ENCODE measurements at places on chromosomes 2 and 18.

DNA sequence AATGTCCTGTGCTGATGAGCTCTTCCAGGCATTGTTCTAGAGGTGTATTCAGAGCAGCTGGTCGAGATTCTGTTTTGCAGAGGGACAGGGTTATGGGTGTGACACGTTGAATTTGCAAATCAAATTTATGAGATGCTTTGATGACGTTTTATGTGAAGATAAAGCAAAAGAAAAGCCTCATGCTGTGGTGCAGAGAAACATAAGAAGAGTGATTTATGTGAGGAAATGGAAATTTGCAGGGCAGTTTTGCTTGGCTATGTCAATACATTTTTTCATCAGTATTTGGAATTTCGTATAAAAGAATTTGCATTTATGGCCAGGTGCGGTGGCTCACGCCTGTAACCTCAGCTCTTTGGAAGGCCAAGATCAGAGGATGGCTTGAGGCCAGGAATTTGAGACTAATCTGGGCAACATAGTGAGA lies 36.4 kb downstream of the TSN start:
- DNase-seq = no peak
- H3K27me3 ChIP-seq = no peaks in the 10 kb centered on the region
- no peaks in the 10 kb centered on the region for H3K36me3 ChIP-seq
- no peaks in the 10 kb centered on the region for H3K4me1 ChIP-seq

- H3K27me3 ChIP-seq = no peaks in the 10 kb centered on the region
- no peak overlapping the region for H3K27ac ChIP-seq
- no peaks in the 10 kb centered on the region for H3K36me3 ChIP-seq
- DNase-seq = no peak
- H3K4me3 ChIP-seq = no peak overlapping the region
- no peaks in the 10 kb centered on the region for H3K4me1 ChIP-seq
Observed at GRCh38 chr18:6921571-6921970, 192.1 kb downstream of the ARHGAP28 start.

GRCh38 chr2:234095301-234095700 lies 44.8 kb downstream of the SPP2 start:
- no peak overlapping the region for H3K27ac ChIP-seq
- H3K4me3 ChIP-seq = no peak overlapping the region
- DNase-seq = no peak
- no peaks in the 10 kb centered on the region for H3K27me3 ChIP-seq
- H3K36me3 ChIP-seq = no peaks in the 10 kb centered on the region

- H3K36me3 ChIP-seq = no peaks in the 10 kb centered on the region
- H3K4me1 ChIP-seq = peaks cover 19% of the 10 kb centered on the region
- no peak for DNase-seq
- no peak overlapping the region for H3K27ac ChIP-seq
Observed at GRCh38 chr2:216369821-216370220, 2.5 kb downstream of the MARCHF4 start.

DNA sequence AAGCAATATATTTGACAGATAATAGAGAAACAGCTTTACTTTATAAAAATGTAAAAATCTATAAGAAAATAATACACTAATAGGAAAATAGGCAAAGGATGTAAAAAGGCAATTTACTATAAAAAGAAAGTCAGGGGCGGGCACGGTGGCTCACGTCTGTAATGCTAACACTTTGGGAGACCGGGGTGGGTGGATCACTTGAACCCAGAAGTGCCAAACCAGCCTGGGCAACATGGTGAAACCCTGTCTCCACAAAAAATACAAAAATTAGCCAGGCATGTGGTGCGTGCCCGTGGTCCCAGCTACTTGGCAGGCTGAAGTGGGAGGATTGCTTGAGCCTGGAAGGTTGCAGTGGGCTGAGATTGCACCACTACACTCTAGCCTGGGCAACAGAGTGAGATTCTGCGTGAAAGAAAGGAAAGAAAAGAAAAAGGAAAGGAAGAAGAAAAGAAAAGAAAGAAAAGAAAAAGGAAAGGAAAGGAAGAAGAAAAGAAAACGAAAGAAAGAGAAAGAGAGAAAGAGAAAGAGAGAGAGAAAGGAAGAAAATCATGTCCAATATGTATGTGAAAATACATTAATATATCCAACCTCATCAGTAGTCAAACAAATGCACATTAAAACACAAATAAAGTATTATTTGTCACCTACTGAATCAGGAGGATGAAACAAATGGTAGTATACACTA lies 65.1 kb downstream of the ADD2 start:
- H3K27me3 ChIP-seq = no peaks in the 10 kb centered on the region
- DNase-seq = no peak
- no peak overlapping the region for H3K27ac ChIP-seq
- no peak overlapping the region for H3K4me3 ChIP-seq
- no peaks in the 10 kb centered on the region for H3K4me1 ChIP-seq

- no peak overlapping the region for H3K27ac ChIP-seq
- no peak overlapping the region for H3K4me3 ChIP-seq
- H3K36me3 ChIP-seq = no peaks in the 10 kb centered on the region
- no peak for DNase-seq
Observed at GRCh38 chr2:72828840-72829507, 3.1 kb upstream of the EXOC6B start.

DNA sequence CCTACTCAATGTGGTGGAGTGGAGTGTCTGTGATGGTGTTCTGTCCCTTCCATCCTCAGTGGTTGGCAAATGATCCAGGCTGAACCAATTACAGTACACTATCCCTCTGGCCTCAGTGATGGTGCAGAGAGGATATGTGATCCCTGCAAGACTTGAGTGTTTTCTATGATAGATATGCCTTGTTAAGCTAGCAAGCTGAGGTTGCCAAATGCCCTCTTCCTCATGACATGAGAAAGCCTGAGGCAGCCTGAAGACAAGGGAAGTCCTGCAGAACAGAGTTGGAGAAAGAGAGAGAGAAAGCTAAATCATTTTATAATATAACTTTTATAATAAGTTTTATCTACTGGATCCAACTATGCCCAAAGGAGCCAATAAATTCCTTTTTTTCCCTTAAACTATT lies 41.6 kb upstream of the GORASP2 start:
- no peaks in the 10 kb centered on the region for H3K27me3 ChIP-seq
- H3K27ac ChIP-seq = no peak overlapping the region
- H3K36me3 ChIP-seq = no peaks in the 10 kb centered on the region
- DNase-seq = no peak
- H3K4me1 ChIP-seq = no peaks in the 10 kb centered on the region

GRCh38 chr18:52087140-52087539 lies 252.9 kb upstream of the DCC start:
- no peak for DNase-seq
- H3K27me3 ChIP-seq = no peaks in the 10 kb centered on the region
- no peak overlapping the region for H3K4me3 ChIP-seq
- no peak overlapping the region for H3K27ac ChIP-seq
- no peaks in the 10 kb centered on the region for H3K4me1 ChIP-seq

DNA sequence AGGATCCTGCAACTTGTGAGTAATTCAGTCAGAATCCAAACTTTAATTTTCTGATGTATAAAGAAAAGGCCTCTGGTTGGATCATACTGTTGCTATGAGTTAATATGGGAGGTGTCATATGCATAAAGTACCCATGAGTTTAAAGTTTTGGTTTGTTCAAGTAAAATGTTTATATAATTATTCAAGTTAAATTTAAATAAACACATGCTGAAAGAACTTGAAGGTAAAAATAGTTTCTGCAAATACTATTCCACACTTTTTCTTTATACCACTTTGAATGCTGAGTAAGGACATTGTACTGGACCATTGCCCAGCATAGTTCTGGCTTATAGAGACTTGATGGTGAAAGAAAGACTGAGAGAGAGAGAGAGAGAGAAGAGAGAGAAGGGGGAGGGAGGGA lies 30.7 kb downstream of the PKP4 start:
- no peak for DNase-seq
- H3K27ac ChIP-seq = no peak overlapping the region

GRCh38 chr18:50247561-50247960 lies 18.7 kb downstream of the CFAP53 start:
- no peak for DNase-seq
- no peak overlapping the region for H3K27ac ChIP-seq
- no peak overlapping the region for H3K4me3 ChIP-seq
- H3K4me1 ChIP-seq = no peaks in the 10 kb centered on the region

GRCh38 chr2:46170611-46171350 lies 126.4 kb upstream of the EPAS1 start:
- H3K36me3 ChIP-seq = peaks cover 14% of the 10 kb centered on the region
- H3K4me3 ChIP-seq = no peak overlapping the region
- no peak for DNase-seq
- no peaks in the 10 kb centered on the region for H3K27me3 ChIP-seq
- no peaks in the 10 kb centered on the region for H3K4me1 ChIP-seq
- no peak overlapping the region for H3K27ac ChIP-seq

- H3K36me3 ChIP-seq = no peaks in the 10 kb centered on the region
- H3K4me3 ChIP-seq = no peak overlapping the region
- H3K4me1 ChIP-seq = no peaks in the 10 kb centered on the region
Observed at GRCh38 chr18:57925706-57926105, 118.3 kb upstream of the NEDD4L start.
